ENCODE measurements at places on chromosomes 4 and X.

DNA sequence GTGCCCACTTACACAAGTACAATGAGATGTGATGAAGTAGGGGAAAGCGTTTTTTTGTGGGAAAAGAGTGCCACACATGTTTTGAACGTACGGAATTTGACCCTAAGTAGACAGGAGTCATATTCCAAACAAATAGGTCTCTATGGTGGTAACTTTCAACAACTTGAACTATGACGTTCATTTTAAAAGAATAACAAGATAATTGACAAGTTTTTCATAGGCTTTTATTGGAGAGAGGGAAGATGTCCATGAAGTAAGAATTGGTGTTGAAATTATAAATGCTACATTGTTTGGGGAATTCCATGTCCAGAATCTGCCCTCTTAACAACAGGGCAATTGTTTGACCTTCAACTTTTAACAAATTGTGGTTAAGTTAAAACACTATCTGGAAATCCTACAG lies 126.5 kb downstream of the GASK1B start:
- no peak for DNase-seq

- no peak for DNase-seq
These were observed 793 bp downstream of the NALF2 start for GRCh38 chrX:69504626-69505612.

- no peak for DNase-seq
These were observed 210.1 kb upstream of the FAT4 start for GRCh38 chr4:125104616-125105015.

DNA sequence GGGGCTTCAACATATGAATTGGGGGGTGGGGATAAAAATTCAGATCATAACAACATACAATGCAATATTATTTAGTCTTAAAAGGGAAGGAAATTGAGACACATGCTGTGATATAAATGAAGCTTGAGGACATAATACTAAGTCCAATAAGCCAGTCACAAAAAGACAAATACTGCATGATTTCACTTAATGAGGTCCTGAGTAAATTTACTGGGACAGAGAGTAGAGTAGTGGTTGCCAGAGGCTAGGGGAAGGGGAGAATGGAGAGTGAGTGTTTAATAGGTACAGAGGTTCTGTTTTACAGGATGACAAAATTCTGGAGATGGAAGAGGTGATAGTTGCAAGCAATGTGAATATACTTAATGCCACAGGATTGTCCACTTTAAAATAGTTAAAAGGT lies 89.2 kb upstream of the RAPGEF2 start:
- no peak for DNase-seq

DNA sequence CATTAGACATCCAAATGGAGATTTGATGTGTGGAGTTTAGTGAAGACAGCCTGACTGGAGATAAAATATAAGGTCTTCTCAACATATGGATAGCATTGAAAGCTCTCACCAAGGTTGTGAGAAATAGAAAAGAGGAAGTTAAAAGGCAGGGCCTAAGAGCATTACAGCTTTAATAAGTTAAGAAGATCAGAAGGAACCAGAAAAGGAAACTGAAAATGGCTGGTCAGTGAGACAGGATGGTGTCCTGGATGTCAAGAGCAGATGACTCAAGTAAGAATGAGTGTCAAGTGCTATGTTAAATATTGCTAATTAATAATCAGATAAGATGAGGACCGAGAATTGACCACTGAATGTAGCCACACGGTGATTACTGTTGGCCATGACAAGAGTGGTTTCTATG lies 642.9 kb downstream of the STPG2 start:
- no peak for DNase-seq

GRCh38 chrX:44871114-44871645 lies 1.8 kb upstream of the KDM6A start:
- no peak for DNase-seq

GRCh38 chr4:68368691-68369131 lies 18.8 kb upstream of the YTHDC1 start:
- DNase-seq, result no peak

DNA sequence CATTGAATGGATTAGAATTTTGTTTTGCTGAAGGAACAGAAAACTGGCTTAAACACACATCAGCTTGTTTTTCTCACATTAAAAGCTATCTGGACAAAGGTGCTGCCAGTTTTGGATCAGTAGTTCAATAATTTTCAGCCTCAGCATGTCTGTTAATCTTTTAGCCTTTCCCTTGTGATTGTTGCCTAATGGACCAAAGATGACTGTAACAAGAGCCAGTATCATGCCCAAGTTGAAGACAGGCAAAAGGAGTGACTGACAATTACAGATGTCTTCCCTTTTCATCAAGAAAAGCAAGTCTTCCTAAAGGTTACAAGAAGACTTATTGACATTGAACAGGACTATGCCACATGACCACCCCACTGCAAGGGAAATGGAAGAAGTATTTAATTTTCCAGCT lies 419.7 kb downstream of the MAPK10 start:
- DNase-seq, result no peak

- no peak for DNase-seq
These were observed 6.5 kb downstream of the TEX13D start for GRCh38 chrX:124338733-124339514.

DNA sequence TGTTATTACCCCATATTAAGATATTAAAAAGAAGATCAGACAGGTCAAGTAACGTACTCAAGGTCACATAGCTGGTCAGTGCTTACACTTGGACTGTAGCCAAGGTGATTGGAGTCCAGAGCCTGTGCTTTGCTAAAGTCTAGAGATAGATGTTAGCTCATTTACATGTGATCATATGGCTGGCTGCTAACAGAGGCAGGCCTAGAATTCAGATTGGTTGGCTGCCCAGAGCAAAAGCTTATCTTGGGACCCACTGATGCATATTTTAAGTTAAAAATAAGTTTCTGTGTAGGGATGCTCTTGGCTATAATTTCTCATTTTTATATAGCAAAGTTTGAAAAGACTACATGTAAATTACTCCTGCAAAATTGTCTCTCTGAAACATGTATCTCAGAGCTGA lies 18.1 kb upstream of the EXOC1L start:
- no peak for DNase-seq

Measured in vagina (tissue), 2 donors.